Liver (tissue), 10 donors: ENCODE measurements at places on chromosomes 1 and 21. TPM values are rescaled to one million over a fixed set of nuclear protein-coding genes. Genes with fewer than 3 reads are reported as not detected.

Gene FYB2
- polyA plus RNA-seq, result 4.7 TPM

DNA sequence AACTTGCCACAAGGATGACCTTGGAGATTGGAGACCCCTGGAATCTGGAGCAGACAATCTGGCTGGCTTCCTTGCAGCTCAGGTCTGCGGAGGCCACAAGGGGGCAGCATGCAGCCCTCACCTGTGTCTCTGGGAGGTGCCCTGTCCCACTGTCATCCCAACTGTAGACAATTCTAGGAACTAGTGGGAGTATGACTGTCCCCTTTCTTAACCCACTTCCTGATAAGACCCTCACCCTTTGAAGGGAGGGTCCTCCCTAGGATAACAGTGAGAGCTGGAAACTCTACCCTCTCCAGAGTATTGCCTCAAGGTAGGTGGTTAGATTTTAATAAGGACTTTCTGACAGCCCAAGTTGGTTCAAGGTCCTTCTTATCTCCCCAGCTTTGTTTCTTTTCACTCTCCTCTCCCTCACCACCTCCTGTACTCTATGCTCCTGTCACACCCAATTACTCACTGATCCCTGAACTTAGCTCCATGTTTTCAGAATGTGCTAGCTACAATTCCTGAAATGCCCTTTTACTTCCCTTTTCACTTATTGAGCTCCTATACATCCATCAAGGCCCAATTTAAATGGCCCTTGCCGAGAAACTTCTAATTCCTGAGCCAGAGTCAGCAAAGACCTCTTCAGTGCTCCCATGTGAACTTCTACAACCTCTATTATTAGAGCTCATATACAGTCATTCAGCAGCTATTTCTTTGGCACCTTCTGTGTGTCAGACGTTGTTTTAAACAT, 9.2 kb upstream of the KCNQ4 start:
- peak; percentile 81 for DNase-seq
- no peaks in the 10 kb centered on the region for H3K4me1 ChIP-seq
- no peak overlapping the region for H3K4me3 ChIP-seq
- no peaks in the 10 kb centered on the region for H3K27me3 ChIP-seq

- H3K4me1 ChIP-seq, result no peaks in the 10 kb centered on the region
- no peaks in the 10 kb centered on the region for H3K27me3 ChIP-seq
- DNase-seq, result peak; percentile 57
- H3K27ac ChIP-seq, result no peak overlapping the region
- no peak overlapping the region for H3K4me3 ChIP-seq
- H3K36me3 ChIP-seq, result no peaks in the 10 kb centered on the region
These were observed 54.9 kb downstream of the DMRTA2 start for GRCh38 chr1:50368179-50369007.

GRCh38 chr21:46322351-46323226, 1.1 kb downstream of the C21orf58 start:
- H3K36me3 ChIP-seq, result peaks cover 2% of the 10 kb centered on the region
- H3K4me1 ChIP-seq, result peaks cover 27% of the 10 kb centered on the region
- H3K27ac ChIP-seq, result no peak overlapping the region
- H3K27me3 ChIP-seq, result no peaks in the 10 kb centered on the region
- peak overlapping the region; percentile 77 for H3K4me3 ChIP-seq

- H3K4me1 ChIP-seq, result no peaks in the 10 kb centered on the region
- DNase-seq, result peak; percentile 9
- no peak overlapping the region for H3K27ac ChIP-seq
- no peaks in the 10 kb centered on the region for H3K27me3 ChIP-seq
- no peaks in the 10 kb centered on the region for H3K36me3 ChIP-seq
These were observed 393.1 kb downstream of the PTPRU start for GRCh38 chr1:29629401-29629800.

DNA sequence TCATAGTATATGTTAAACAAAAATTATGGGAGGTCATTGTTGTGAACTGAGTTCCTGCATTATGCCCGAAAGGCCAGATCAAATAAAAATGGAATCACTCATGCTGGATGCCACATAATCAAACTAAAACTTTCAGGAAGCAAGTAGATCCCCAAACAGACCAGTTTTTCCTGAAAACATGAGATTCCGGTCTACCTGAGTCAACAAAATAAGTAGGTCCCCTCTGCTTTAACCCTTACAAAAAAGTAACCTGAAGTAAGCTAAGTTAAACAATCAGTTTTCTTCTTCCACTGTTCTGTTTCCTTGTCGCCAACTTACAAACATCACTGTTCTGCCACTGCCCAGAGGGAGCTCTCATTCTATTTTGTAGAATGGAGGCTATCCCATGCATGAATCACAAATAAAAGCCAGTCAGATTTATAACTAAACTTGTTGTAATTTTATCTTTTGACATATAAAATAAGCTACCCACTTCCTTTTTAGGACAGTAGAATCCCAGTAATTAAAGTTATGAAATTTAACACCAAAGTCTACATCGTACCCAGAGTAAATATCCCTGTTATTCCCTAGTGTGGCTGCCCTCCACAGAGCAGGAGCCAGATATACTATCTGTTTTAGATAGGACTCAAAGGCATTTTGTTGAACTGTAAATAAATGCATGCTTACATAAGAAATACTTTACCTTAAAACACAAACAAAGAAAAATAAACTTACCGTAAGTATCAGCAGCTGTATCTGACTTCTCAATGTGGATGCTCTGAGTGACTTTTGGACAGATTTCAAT, 149.4 kb downstream of the TIAM1 start:
- no peaks in the 10 kb centered on the region for H3K4me1 ChIP-seq
- H3K36me3 ChIP-seq, result peaks cover 2% of the 10 kb centered on the region
- no peaks in the 10 kb centered on the region for H3K27me3 ChIP-seq
- no peak overlapping the region for H3K4me3 ChIP-seq

- DNase-seq, result no peak
- H3K27ac ChIP-seq, result no peak overlapping the region
- no peak overlapping the region for H3K4me3 ChIP-seq
- no peaks in the 10 kb centered on the region for H3K36me3 ChIP-seq
These were observed 318.9 kb downstream of the LMO4 start for GRCh38 chr1:87647430-87648177.

DNA sequence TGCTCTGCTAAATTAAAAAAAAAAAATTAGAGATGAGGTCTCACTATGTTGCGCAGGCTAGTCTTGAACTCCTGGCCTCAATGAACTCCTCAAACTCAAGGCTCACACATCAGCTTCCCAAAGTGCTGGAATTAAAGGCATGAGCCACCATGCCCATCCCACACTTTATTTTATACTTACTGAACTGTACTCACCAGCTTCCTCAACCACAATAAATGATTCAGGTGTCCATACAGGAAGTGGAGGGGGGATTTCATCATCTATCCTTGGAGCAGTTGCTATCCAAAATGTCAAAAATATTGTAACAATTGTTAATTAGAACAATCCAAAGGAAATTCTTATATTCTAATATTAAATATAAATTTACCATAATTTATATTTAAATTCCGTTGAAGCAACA, 22.4 kb upstream of the RSBN1 start:
- H3K27ac ChIP-seq, result no peak overlapping the region
- no peaks in the 10 kb centered on the region for H3K4me1 ChIP-seq
- no peaks in the 10 kb centered on the region for H3K36me3 ChIP-seq
- H3K4me3 ChIP-seq, result no peak overlapping the region

DNA sequence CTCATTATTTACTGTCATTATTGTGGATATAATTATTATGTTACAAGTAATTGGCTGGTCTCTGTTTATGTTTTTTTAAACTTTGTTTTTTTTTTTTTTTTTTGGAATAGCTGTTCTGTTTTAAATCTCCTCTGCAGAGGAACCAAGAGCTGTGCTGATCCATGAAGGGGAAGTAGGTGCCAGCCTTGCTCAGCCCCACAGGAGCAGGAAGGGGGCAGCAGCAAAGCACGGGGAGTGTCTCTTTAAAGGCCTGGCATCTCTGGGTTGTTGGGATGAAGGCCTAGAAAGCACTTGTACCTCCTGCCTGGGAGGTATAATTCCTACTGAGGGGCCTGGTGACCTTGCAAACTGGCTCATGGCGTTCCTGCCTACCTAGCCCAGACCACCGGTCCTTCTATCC, 2.5 kb upstream of the GRHL3 start:
- H3K4me3 ChIP-seq, result no peak overlapping the region
- DNase-seq, result no peak
- no peaks in the 10 kb centered on the region for H3K36me3 ChIP-seq
- H3K27me3 ChIP-seq, result no peaks in the 10 kb centered on the region
- no peak overlapping the region for H3K27ac ChIP-seq

- no peaks in the 10 kb centered on the region for H3K36me3 ChIP-seq
- H3K27ac ChIP-seq, result no peak overlapping the region
- no peaks in the 10 kb centered on the region for H3K27me3 ChIP-seq
- H3K4me3 ChIP-seq, result no peak overlapping the region
These were observed 119.0 kb downstream of the ROR1 start for GRCh38 chr1:63892632-63893395.

GRCh38 chr1:23673086-23673813, 18.4 kb upstream of the RPL11 start:
- no peaks in the 10 kb centered on the region for H3K27me3 ChIP-seq
- H3K4me1 ChIP-seq, result no peaks in the 10 kb centered on the region
- no peak overlapping the region for H3K4me3 ChIP-seq

DNA sequence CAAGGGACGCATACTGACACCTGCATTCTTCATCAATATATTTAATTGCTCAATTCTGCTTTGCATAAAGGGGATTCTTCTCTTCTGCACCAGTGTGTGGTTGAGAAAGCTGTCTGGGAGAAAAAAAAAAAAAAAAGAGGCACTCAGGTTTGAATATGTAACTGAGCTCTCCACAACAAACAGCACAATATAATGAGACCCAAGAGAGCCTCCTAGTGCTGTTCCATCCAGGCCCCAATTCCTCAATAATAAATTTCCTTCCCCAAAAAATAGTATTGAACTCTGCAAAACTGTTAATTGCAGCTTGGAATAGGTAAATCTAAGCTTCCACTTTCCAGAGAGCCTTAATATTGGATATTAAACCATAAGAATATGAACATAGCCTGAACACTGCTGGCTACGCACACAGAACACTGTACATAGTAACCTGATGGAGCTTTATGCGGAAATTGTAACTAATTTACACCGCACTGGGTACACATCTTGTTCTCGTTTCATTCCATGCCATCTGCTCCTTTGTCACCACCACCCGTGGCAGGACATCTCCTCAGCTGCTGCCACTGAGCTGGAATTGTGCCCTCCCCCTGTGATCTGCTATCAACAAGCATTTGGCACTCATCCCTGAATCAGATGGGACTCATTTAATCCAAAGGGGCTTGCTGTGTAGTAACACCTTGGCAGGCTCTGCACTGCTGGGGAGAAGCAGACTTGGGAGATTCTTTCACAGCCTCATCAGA, 272.0 kb downstream of the HHIPL2 start:
- no peaks in the 10 kb centered on the region for H3K36me3 ChIP-seq
- no peak for DNase-seq
- no peaks in the 10 kb centered on the region for H3K4me1 ChIP-seq
- H3K27me3 ChIP-seq, result no peaks in the 10 kb centered on the region

DNA sequence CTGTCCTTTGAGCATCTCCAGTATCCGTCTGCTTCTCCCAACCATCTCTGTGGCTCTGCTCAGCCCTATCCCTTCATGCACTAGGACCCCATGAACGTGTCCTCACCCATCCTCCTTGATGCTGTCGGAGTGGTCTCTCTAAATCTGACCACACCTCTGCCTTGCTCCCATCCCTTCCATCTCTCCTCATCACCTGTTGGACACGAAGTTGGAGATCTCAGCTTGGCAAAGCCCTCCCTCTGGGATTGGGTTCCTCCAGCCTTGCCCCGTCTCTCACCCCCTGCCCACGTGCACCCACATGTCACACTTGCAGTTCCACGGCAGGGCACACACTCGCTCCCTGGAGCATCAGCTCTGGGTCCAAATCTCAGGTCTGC, 135.7 kb downstream of the ACTL8 start:
- H3K27ac ChIP-seq, result no peak overlapping the region
- DNase-seq, result no peak
- no peaks in the 10 kb centered on the region for H3K27me3 ChIP-seq
- no peaks in the 10 kb centered on the region for H3K4me1 ChIP-seq
- H3K4me3 ChIP-seq, result no peak overlapping the region

Gene FMN2
- not detected for polyA plus RNA-seq

Gene LIN28A
- not detected for polyA plus RNA-seq

Gene OSCP1
- 1.1 TPM for polyA plus RNA-seq

DNA sequence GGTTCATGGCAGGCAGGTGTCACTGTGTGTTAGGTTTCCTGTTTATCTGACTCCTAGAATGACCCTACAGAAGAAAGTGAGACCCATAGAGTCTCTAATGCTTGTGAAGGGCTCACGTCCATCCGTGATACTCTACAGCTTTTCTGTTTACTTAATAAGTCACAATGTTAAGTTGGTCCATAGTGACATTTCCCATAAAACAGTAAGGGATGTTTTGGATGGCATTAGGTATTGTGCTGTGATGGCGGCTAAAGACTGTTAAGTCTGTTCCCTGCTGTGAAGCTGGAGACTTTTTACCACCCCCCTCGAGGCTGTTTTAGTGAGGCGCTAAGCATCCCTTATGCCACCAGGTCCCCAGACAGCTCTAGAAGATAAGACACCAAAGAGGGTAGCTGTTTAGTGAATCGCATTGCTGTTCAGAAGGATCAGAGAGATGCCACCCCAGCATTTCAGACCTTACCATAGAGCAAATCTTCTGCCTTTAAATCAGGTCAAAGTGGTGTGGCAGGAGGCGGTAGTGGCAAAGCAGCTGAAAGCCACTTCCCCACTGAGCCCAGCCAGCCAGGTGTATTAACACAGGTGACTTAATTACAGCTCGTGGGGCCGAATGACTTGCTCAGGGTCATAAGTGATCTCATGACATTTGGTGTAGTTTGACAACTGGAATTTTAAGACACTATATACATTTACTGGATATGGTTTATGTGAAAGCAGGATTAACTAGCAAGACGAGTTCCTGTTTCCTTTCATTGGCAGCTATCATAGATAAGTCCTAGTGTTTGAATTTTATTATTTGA, 25.0 kb downstream of the SLC37A1 start:
- no peaks in the 10 kb centered on the region for H3K36me3 ChIP-seq
- no peak overlapping the region for H3K27ac ChIP-seq
- no peak overlapping the region for H3K4me3 ChIP-seq
- peaks cover 7% of the 10 kb centered on the region for H3K4me1 ChIP-seq
- H3K27me3 ChIP-seq, result no peaks in the 10 kb centered on the region

DNA sequence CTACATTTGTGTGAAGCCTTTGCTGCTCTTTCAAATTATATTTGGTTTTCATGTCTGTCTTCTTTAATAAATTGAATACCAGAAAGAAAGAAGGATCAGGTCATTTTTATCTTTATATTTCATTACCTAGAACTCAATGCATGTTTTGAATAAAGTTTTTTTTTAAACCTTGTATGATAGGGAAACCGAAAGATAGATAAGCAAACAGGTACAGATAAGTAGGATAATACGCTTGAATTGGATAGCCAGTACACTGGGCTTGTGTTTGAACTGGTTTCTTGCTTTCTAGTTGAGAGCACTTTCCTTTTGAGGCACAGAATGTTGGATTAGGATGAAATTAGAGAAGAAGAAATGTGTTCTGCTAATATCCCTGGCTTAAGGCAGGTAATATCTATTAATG, 46.9 kb downstream of the PKN2 start:
- no peak for DNase-seq
- H3K4me3 ChIP-seq, result no peak overlapping the region
- H3K36me3 ChIP-seq, result peaks cover 3% of the 10 kb centered on the region
